Stimulated activated CD4-positive, alpha-beta T cell treated with anti-CD3 and anti-CD28 coated beads, Interleukin-1b, Interleukin-23, amount 100 ng/mL, for 1 hour (primary cell): ENCODE measurements at places on chromosomes 4 and X.

DNA sequence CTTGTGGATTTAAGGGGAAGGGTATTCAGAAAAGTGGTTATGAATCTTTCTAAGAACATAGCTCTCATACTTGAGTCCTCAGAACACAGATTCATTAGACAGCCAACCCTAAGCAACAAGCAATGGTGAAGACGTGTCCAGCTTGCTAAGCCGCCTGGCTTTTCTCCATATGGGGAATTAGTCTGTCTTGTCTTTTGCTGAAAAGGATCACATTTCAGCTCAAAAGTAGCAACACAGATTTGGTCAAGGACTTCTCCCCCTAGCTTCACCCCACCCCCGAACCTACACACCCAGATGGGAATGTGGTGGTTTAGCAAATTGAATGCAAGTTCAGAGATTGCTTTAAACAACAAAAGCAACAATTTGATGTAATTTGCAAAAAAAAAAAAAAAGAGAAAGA is 103.3 kb upstream of the RASGEF1B start:
- DNase-seq, result no peak

DNA sequence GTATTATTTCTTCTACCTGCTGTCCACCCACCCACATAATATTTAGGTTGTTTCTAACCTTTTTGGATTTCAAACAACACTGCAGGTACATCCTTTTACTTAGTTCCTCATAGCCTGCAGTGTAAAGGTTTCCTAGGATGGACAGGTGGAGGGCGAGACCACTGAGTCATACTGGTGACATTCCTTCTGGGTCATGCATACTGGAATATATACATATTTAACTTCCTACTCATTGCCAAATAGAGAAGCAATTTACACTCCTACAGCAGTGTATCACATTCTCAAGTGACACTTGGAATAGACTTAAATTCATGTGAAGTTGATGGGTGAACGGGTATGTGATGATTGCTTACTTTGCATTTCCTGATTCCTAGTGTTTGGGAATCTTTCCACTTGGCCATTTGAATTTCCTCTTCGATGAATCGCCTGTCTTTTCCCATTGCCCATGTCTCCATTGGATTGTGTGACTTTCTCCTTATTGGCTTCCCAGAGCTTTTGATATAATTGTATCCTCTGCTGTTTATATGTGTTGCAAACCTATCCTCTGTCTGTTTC is 8.2 kb upstream of the PPP2R2C start:
- no peak for DNase-seq

DNA sequence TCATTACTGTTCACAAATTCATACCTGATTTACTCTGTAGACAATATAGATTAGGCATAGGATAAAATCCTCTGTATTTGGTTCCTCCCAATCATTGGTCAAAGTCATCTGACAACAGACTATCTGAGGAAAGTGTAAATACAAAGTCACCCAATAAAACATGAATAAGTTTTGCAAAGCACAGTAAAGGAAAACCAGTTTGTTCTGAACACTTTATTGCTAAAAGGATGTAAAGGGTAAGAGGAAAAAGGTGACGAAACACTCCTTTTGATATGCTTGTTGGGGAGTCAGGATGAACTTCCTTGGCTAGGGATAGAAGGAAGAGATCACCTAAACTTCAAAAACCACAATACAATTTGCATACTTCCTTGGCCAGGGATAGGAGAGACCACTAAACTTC is 10.9 kb downstream of the MAD2L1 start:
- DNase-seq, result no peak

GRCh38 chrX:87846956-87847355 is 329.4 kb downstream of the KLHL4 start:
- no peak for DNase-seq

- no peak for DNase-seq
Observed at GRCh38 chr4:11072999-11073398, 355.7 kb downstream of the HS3ST1 start.

GRCh38 chrX:124634363-124634762 is 288.0 kb downstream of the SH2D1A start:
- no peak for DNase-seq

DNA sequence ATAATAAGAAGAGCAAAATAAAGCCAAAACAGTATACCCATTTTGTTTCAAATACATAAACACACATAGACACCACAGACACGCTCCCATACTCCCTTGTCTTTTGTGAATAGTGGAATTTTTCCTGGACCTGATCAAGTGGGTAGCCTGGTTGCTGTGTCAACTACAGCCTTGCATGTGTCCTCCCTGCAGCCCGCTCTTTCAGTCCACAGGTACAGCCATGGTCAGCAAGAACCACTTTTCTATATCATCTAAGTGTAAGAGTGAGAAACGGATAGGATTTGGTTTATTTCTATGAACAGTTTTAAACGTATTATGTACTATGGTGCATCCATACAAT is 9.8 kb downstream of the PWWP3B start:
- no peak for DNase-seq

GRCh38 chr4:144362366-144362765 is 221.8 kb upstream of the GYPA start:
- no peak for DNase-seq

DNA sequence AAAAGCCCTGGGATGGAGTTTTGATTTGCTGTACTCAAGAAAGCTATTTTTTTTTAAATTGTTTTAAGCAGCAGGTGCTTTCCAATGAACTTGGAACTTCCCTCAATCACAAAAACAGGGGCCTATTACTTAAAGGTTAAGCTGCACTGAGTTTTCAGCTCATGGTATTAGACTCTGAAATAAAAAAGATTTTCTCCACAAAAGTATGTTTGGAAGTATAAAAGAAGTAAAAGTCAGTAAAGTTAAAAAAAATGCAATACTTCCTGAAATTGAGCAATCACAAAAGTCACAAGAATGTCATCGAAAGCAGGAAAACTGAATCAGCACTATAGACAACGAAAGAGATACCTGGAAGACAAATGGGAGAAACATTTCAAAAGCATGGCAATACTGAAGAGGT is 38.9 kb upstream of the PLAC8 start:
- DNase-seq, result no peak

DNA sequence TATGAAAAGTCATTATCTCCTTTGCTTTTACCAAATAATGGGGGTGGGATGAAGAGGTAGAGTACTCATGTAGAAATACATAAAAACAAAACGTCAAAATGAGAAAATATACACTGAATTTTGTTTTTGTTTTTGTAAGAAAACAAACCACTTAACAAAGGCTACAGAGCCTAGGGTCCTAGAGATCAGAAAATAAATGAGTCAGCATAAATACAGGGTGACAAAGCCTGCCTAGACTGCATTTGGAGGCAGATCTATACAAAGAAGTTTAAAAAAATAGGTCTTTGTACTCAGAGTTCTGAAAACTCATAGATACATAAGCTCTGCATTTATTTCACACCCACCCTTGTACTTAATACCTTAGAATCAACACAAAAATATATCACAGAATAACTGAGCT is 52.4 kb downstream of the MTMR8 start:
- DNase-seq, result no peak

DNA sequence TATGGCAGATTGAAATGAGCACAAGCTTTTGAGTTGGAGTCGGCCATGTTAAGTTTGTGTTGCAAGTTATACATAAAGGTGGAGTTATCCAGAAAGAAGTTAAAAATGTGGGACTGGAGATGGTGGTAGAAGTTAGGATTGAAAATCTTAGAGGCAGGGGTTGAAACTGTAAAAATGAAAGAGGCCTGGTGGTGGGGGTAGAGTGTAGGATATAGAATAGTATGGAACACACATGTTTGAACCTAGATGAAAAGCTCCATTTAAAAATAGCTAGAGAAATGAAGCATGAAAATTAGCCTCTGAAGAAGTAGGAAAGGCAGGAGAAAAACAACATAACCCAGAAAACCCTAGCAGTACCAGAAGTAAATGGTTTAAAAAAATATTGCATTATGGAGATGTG is 131.8 kb upstream of the ENPEP start:
- no peak for DNase-seq

- no peak for DNase-seq
Observed at GRCh38 chr4:109657854-109658418, 45.3 kb downstream of the CASP6 start.

DNA sequence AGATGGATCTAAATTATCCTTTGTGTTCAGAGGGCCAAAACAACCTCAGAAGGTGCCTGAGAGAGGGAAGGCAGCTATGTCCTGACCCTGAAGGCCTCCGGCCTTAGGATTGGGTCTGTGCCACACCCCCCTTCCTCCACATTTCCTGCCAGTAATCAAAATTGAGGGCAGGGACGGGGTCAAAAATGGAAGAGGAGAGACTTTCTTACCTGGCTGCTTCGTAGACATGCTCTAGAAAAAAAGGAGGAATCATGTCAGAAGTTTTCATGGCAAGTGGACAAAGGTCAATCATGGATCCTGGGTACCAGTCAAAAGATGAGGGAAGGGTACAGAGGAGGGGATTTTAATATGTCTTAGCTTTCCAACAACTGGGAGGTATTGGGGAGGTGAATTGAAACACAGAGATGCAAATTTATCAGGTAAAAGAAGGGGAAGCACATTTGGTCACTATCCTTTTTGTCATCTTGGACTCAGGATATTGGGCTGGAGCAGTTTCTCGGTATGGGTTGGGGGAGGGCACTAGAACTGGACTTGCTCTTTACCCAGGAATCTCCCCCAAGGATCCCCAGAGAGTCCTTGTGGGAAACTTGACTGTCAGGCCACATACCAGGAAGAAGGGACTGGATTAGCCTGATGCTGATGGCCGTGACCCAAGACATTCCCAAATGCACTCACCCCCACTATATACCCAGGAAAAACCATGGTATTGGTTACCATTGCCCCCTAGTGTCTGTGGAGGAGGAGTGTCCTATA is 17.1 kb downstream of the VSIG4 start:
- DNase-seq, result no peak

- DNase-seq, result no peak
Observed at GRCh38 chr4:16687845-16688244, 210.6 kb downstream of the LDB2 start.

GRCh38 chr4:177484613-177485021 is 42.4 kb upstream of the AGA start:
- no peak for DNase-seq

DNA sequence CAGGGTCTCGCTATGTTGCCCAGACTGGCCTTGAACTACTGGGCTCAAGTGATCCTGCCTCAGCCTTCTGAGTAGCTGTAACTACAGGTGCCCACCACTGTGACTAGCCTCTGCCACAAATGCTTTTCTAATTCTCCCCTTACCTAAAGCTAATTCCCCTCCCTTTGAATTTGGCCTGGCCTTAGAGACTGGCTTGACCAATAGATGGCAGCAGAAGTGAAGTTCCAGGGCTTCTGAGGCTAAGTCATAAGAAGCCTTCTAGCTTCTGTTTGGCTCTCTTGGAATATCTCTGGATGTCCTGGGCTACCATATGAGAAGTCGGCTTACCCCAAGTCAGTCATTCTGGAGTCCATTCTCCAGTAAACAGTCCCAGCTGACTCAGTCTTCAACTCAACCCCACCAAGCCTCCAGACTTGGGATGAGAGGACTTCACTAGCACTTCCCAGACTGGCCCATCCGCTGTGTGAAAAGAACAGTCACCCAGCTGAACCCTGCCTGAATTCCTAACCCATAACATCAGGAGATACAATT is 61.0 kb downstream of the HPRT1 start:
- no peak for DNase-seq

DNA sequence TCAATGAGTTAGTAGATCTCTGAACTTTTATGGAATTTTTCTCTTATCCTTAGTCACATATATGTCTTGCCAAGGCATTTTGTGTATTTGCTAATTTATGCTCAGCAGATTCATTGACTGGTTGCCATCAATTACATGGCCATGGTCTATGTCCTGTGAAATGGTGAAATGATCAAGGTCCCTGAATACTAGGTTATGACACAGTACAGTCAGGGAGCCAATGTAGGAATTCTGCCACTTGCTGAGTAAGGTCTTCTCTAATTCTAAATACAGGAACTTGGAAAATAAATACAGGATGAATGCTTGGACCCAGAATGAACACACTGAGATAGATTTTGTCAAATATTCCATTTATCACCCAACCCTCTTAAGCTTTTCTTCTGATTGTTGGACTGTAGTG is 35.2 kb downstream of the ALPK1 start:
- DNase-seq, result no peak

GRCh38 chr4:102104278-102104677 is 241.0 kb downstream of the SLC39A8 start:
- DNase-seq, result no peak

GRCh38 chrX:40933132-40933705 is 152.0 kb upstream of the USP9X start:
- no peak for DNase-seq

DNA sequence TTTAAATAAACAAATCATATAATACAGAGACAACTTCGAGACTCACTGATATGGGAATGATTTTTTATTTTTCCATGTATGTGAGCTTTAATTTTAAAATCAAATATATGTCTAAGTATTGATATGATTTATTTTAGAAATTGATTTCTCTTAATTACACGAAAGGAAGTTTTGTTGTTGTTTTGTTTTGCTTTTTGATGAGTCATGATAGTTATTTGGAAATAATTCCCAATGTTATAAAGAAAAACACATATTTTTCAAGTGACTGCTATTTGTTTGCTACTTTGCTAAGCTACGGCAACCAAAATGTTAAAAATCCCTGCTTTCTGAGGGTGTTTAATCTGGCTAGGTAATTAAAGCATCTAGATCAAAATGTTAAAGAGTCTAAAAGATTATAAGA is 2139.4 kb upstream of the TENM3 start:
- no peak for DNase-seq

GRCh38 chr4:1309261-1310010 is 19.7 kb downstream of the MAEA start:
- peak; percentile 23 for DNase-seq

DNA sequence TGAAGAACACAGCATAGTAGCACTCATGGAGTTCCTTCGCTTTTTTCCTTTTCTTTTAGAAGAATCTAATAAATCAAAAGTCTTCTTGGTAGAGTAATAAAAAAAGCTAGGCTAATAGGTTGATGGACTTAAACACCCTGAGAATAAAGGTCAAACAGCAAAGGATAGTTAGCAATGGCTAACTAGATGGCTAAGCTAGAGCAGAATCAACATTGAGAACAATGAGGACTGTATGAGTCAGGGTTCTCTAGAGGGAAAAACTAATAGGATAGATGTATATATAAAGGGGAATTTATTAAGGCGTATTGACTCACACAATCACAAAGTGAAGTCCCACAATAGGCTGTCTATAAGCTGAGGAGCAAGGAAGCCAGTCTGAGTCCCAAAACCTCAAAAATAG is 550.9 kb downstream of the GLUD2 start:
- DNase-seq, result no peak

GRCh38 chr4:149964001-149964796 is 114.0 kb upstream of the DCLK2 start:
- no peak for DNase-seq

GRCh38 chr4:151292038-151292437 is 15.1 kb downstream of the PRSS48 start:
- DNase-seq, result no peak

- no peak for DNase-seq
Observed at GRCh38 chr4:43732829-43733426, 715.7 kb downstream of the KCTD8 start.

DNA sequence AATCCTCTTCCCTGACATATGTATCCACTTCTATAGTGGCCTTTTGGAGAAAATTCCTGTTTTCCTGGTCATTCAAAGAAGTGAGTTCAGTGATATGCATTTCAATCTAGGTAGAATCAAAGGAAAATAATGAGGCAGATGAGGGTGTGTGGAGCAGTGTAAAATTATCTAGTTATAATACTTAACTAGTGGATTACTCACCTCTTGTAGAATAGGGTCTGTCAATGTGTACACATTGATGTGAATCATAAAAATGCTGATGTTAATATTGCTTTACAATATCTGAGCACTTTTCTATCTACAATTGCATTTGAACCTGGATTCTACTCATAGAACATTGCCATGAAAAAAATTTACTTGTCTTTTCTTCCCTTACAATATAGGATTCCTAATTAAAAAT is 293.5 kb downstream of the GBA3 start:
- no peak for DNase-seq
